Mesothelial cell of epicardium (in vitro differentiated cells): ENCODE measurements at places on chromosomes 11 and 22.

DNA sequence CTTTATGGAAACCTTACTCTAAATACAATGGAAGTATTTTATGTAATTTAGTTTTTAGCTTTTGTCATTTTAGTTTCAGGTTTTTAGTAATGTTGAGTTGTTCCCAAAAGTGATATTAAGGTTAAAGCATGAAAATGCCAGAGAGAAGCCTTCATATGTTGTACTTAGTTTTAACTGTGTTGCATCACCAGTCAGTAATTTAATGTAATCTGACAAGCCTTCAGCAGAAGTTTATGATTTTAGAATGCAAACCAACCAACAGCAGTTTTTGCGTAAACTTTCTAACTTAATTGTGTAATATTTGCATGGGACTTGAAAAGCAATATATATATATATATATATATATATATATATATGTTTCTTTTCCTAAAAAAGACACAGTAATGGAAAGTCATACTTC lies 110.6 kb downstream of the MSANTD4 start:
- no peak for DNase-seq

- DNase-seq = no peak
Measured at GRCh38 chr22:36461665-36462649, 19.5 kb downstream of the TXN2 start.

- DNase-seq = no peak
Measured at GRCh38 chr11:101053492-101053891, 76.1 kb downstream of the PGR start.

DNA sequence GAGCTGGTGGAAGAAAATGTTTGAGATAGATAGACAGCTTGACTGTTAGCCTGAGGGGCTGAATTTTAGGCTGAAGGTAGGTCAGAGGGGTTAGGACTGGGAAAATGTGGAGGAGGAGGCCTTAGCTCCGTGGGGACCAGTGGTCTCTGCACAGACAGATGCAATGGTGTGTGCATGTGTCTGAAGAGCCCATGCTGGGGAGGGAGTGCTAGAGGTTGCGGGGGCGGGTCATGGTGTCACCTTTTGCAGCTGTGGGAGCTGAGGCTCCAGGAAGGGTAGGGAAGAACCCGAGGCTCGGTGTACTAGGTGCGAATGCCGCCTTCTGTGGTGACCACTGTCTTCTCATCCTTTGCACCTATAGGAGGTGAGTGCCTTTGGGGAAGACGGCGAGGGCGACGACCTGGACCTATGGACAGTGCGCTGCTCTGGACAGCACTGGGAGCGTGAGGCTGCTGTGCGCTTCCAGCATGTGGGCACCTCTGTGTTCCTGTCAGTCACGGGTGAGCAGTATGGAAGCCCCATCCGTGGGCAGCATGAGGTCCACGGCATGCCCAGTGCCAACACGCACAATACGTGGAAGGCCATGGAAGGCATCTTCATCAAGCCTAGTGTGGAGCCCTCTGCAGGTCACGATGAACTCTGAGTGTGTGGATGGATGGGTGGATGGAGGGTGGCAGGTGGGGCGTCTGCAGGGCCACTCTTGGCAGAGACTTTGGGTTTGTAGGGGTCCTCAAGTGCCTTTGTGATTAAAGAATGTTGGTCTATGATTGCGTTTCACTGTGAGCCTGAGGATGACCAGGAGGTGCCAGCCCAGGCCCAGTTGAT lies 1.6 kb downstream of the SDF2L1 start:
- DNase-seq = no peak

- DNase-seq = no peak
Measured at GRCh38 chr11:91489989-91490388, 734.6 kb upstream of the FAT3 start.
